Urinary bladder (tissue), 4 donors: ENCODE measurements at places on chromosomes 2 and 18. TPM values are rescaled to one million over a fixed set of nuclear protein-coding genes. Genes with fewer than 3 reads are reported as not detected.

- no peak for DNase-seq
These were observed 25.0 kb downstream of the DCDC2C start for GRCh38 chr2:3728104-3729054.

DNA sequence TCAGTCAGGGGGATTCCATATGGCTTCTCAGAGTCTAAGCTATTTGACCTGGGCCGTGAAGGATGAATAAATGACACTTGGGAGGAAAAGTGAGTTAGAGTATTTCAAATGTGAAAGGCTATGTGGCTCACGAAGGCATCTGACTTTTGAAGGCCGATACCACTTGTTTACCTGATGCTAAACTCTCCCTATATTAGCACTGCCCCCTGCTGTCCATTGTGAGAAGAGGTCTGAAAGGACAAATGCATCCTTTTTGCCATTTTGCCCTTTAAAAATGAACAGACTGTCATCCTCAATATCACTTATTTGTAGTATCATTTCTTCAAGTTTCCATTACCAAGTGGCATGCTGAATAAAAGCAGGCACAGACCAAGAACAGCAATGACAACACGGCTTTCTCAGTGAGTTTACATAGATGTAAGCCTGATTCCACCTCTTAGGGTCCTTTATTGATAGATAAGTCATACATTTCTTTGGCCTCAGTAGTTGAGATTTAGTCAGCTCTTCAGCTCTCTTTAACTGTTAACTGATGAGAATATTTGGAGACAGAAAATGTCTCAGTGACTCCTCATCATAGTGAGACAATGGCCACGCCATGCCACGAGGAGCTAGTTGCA, 40.1 kb downstream of the DOCK10 start:
- no peak for DNase-seq

DNA sequence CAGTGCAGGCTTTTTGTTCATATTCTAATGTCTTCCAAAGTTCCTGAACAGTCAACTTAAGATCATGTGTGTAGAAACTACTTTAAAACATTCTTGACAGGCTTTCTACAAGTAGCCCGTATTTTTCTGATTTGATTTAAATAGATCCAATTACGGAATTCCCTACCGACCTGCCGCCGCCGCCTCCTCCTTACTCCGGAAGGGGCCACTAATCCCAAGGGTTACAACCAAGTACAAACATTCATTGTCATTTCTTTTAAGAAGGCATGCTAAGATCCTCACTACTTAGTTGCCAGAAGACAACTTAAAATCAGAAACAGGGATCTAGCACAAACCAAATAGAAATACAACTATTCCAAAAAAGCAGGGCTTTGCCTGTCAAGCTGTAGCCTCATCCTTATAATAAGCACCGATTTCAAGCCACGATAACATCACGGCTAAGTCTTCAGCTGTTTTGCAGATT, 784 bp downstream of the WDR33 start:
- peak; percentile 7 for DNase-seq

- DNase-seq, result no peak
These were observed 542.1 kb upstream of the SYT4 start for GRCh38 chr18:43819397-43819796.

- DNase-seq, result no peak
These were observed 309.0 kb upstream of the GULP1 start for GRCh38 chr2:187982668-187983067.

SKA1 gene
- polyA plus RNA-seq, result 0.19 TPM

- no peak for DNase-seq
These were observed 37.8 kb upstream of the ASAP2 start for GRCh38 chr2:9168821-9169221.
